T-cell (primary cell): ENCODE measurements at places on chromosomes 4 and X.

- no peak for DNase-seq
Measured at GRCh38 chr4:188620608-188621007, 481.4 kb downstream of the TRIML1 start.

GRCh38 chrX:115093191-115093590, 75.8 kb upstream of the IL13RA2 start:
- DNase-seq, result no peak

- no peak for DNase-seq
Measured at GRCh38 chr4:63211375-63211774, 1197.9 kb downstream of the TECRL start.

- DNase-seq, result no peak
Measured at GRCh38 chrX:11264925-11265324, 28.3 kb upstream of the AMELX start.

DNA sequence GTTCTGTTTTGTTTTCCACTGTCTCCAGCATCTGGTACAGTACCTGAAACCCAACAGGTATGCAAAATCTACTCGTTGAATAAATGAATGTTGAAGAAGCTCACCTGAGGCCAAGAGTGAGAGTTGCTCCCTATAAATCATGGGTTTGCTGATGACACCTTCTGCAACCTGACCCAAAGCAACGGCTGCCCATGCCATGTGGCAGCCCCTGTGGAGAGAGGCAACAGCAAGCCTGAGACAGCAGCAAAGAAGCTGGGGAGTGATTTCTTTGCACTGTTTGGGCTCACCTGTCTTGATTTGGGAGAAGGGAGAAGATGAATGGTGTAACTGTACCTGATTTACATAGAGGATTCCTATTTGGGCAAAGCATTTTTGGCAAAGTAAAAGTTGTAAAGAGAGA, 119.8 kb upstream of the GPC4 start:
- DNase-seq, result no peak

- DNase-seq, result no peak
Measured at GRCh38 chr4:25433966-25434827, 57.1 kb downstream of the ANAPC4 start.

DNA sequence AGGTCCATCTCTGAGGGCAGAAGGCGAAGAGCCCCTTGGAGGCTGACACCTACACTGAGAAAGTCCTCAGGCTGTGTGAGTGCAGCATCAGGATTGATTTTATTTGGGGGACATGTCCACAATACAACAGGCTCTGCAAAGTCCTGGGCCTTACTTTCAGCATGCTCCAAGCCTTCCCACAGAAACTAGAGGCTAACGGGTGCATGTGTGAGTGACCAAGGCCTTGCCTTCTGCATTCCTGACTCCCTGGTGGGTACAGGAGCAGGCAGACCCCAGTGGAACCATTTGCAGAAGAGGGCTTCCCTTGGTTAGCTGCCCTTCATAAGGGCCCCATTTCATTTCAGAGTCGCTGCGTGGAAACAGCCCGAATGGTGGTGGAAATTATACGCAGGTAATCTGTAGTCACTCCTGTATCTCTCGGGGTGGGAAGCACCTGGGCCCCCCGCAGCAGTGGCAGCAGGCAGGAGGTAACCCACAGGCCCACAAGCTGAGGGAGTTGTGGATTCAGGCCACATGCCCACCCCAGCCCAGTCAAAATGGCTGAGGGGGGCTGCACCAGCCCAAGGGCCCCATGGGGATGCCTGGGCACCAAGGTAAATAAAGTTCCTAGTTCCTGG, 37.7 kb downstream of the NSG1 start:
- no peak for DNase-seq

DNA sequence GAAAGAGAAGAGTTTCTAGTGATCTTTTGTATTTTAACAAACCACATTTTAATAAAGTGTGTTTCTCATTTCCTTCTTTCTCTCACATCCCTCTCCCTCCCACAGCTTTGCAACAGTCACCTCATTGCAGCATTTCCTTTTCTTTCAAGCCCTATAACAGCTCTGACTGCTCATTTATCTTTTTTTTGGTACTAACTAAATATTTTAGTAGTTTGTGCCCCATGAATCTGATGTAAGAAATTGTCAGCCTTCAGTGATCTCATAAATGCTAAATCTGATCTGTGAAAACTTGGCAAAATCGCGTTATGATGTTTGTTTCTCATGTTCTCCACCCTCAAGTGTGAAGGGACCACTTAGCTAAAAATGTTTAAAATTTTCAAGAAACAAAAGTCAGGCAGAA, 258.5 kb upstream of the SLIT2 start:
- no peak for DNase-seq

DNA sequence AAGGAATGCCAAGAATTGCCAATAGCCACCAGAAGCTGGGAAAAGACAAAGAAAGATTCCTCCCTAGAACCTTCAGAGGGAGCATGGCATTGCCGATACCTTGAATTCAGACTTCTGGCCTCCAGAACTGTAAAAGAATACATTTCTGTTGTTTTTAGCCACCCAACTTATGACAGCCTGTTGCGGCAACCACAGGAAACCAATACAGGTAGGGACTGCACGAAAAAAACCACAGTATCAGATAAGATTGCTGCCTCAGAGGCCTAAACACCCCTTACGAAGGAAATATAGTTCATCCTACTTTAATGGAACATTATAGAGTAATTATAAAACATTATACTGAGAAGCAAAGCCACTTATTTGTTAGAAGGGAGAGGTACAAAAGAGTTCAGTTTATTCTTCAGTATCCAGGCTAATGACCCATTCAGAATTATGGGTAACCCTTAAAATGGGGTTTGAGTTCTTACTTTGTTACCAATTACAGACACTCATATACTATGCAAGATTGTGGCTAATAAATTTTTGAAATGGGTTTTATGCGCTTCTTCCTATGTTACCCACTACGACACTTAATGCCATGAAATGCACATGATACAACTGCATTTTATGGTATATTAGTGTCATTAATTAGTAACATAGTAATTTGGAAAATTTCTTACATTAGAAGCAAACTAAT, 37.4 kb upstream of the SMIM10L2A start:
- peak; percentile 41 for DNase-seq

DNA sequence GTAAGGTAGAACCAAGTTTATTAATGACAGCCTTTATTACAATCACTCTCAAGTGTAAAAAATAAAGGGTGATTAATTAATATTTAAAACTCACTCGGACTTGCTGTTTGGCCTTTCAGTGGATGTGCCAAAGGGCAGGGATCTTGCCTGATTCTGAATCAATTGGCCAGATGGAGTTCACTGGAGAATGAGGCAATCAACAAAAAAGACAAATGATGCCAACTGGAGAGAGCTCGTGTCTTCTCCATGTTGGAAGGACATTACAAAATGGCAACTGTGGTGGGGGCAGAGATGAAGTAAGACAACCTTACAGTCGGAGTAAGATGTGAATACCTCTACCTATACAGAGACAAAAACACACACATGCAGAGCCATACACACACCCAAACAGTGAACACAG, 188.0 kb downstream of the TSPAN5 start:
- no peak for DNase-seq

- no peak for DNase-seq
Measured at GRCh38 chrX:39896951-39897740, 200.6 kb downstream of the BCOR start.

GRCh38 chr4:72931346-72931745, 138.2 kb downstream of the COX18 start:
- DNase-seq, result no peak

DNA sequence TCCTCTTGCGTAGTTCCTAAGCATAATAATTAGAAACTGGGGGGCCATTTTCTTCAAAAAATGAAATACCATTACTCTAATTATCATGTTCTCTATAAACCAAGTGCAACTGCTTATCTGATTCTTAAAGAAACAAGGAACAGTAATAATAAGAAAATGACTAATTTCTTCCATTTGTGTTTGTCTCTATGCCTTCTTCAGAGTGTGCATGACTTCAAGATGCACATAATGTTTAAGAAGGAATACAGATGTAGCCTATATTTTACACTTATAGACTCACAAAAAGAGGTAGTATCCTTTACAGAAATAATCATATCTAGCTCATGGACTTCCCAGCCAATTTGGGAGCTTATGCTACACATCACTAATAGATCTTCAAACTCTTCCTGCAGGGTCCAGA, 131.7 kb downstream of the CHRNA9 start:
- no peak for DNase-seq

- no peak for DNase-seq
Measured at GRCh38 chrX:9650091-9650490, 115.6 kb downstream of the GPR143 start.

GRCh38 chr4:80732010-80732409, 298.5 kb upstream of the BMP3 start:
- no peak for DNase-seq

- no peak for DNase-seq
Measured at GRCh38 chrX:75278991-75279390, 5.1 kb downstream of the UPRT start.

DNA sequence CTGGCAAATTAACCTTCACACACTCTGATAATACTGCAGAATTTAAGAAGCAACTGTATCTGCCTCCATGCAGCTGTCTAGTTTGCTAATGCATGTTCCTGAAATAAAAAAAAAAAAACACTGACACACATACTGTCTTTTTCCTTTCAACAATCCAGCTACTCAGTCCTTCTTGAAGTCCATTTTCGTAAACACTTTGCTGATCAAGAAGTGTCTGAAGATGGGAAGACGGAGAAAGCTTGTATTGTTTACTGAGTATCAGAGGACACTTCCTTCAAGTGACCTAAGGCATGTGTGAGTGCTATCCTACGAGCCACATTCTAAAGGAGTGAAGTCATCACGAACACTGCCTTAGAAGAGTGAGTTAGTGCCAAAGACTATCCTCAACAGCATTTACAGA, 82.6 kb downstream of the LUZP4 start:
- no peak for DNase-seq

- DNase-seq, result no peak
Measured at GRCh38 chr4:173280998-173281397, 53.2 kb downstream of the HMGB2 start.

DNA sequence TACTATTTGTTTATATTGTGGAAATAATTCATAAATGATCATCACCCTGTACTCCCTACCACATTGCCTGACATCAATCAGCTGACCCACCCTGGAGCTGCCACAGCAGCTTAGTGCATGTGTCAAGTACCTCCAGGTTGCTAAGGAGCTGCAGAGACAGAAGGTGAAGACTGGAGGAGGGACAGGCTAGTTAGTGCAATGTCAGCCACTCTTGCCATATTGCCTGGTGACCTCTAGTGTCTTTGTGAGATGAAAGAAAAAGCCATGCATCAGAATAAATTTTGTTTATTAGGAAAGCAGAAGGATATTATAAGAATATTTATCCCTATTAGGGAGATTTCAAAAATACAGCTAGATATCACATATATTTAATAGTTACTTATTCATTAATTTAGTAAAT, 243.9 kb upstream of the FAT4 start:
- no peak for DNase-seq

GRCh38 chrX:109926118-109926517, 76.8 kb upstream of the TMEM164 start:
- DNase-seq, result no peak

DNA sequence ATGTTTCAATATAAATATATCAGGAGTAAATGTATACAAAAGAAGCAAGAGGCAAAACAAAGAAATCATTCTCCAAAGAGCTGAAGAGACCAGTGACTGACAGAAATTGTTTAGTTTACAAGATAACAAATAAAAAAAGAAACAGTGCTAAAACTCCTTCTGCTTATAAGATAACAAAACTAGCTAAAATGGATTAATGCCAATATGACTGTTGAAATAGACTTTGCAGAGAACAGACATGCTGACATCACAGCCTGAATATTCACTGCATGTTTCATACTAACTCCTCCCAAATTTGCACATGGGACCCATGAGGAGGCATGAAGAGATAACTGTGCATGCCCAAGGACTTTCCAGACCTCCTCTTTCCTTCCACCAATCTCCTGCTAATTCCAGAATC, 6.2 kb upstream of the GABRA4 start:
- no peak for DNase-seq

DNA sequence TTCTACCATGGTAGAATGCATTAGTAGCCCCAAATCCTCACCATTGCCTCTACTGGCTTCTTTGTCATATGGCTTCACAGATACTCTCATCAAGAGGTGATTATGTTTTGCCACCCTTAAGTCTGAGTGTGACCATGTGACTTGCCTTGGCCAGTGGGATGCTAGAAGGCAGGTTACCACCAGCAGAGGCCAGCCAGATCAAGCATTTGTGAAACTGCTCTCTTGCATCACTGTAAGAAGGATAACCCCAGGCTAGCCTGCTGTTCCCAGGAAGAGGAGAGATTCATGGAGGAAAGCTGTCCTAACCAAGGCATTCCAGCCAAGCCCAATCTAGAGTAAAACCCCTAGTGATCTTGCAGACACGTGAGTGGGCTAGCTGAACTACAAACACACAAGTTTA, 46.8 kb downstream of the USP46 start:
- DNase-seq, result no peak

DNA sequence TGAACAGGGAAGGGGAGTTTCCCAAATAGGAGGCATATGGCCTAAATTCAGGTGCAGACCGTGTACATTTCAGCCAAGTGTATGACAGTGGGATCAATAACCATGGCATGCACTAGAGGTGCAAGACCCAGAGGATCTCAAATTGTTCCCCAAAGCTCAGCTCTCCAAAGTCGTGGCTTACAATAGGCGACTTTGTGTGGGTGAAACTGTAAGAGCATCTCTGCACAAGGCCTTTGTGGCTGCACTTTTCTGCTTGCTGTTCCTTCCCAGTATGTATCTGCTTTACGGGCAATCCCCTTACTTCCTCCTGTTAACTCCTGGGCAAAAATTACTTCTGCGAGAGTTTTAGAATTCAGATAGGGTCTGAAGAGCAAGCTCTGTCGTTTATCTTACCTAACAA, 518.3 kb upstream of the ZFP42 start:
- no peak for DNase-seq
